ENCODE measurements at places on chromosomes 3 and 15.

DNA sequence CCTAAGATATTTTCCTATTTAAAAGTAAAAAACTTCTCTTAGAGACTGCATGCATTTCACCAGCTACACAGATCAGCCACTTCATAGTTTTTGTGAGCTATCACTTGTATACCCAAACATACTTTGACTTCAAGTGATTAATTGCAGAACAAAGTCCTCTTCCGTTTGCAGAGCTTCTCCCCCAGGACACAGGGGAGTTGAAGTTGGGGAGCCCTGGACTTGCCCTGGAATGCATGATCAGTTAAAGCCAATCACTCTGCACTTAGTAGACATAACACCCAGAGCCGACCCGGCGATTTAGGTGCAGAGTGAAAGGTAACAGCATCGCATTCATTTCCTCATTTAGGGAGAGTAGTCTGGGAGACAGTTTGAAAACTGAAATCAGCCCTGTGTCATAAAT lies 70.1 kb downstream of the GREM1 start:
- no peak for DNase-seq

DNA sequence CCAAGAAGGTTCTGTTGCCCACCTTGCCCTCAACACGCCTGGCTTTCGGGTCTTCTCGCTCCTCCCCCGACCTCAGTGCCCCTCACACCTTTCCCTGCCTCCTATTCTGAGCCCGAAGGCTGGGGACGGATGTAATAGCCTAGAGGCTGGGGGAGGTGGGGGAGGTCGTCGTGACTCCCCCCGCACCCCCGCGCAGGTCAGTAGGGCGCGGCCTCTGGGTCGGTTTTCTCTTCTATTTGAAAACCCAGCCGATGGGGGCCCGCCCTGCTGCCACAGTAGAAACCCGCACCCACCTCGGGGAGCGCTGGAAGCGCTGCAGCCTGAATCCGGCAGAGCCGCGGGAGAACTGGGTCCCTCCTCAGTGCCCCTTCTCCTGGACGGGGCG lies 1.0 kb upstream of the RBPMS2 start:
- DNase-seq = no peak

DNA sequence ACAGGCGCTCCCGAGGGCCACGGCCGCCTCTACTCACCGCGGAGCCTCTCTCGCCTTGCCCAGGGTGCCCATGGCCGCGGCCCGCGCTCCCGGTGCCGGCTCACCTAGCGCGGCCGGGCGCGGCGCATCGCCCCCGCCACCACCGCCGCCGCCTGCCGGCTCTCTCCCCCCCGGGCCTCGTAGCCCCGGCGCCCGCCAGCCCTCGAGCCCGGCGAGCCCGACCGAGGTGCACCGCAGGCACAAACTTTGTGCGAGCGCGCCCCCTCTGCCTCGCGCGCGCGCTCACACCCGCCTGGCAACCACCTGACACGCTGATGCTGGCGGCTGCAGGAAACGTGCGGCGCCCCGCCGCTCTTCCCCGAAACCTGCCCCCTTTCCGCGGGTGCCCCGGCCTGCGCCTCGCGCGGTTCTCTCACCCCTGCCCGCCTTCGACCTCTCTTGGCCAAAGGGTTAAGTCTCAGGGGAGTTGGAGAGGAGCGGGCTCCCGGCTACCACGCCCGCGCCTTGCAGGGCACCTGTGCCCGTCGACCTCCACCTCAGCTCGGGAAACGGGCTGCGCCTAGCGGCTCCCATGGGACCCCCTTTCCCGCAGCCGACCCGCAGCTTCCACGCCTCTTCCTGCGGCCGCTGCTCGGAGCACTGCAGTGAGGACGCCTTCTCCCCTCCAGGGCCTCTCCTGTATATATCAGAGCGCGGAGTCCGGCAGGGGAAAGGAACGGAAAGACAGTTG lies at the start of gene RASGRP1:
Gene RASGRP1, minus strand, starts transcription at position 258 of the 730 bp plus-strand sequence. Its CDS starts 186 bp downstream, at position 72.
- DNase-seq = no peak

DNA sequence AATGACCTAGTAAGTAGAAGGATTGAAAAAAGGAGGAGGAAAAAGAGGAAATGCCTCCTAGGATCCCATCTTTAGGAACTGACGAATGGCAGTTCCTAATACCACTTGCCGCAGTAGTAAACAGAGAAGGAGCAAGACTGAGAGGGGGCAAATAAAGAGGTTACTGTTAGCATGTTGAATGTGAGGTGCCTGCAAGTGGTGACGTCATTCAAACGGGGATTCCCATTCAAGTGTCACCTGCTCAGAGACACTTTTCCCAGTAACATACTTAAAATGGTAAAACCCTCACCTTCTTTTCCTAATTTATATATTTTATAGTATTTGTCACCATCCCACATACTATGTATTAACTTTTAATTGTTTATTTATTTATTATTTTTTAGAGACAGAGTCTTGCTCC lies 178.9 kb downstream of the IL5RA start:
- no peak for DNase-seq

- no peak for DNase-seq
Observed at GRCh38 chr3:114624047-114624445, 330.2 kb downstream of the TIGIT start.

- DNase-seq = no peak
Observed at GRCh38 chr3:4963669-4964570, 15.3 kb upstream of the BHLHE40 start.

GRCh38 chr3:112958811-112959560 lies 15.9 kb downstream of the CD200R1 start:
- no peak for DNase-seq

GRCh38 chr15:38781196-38781595 lies 216.6 kb upstream of the RASGRP1 start:
- no peak for DNase-seq

DNA sequence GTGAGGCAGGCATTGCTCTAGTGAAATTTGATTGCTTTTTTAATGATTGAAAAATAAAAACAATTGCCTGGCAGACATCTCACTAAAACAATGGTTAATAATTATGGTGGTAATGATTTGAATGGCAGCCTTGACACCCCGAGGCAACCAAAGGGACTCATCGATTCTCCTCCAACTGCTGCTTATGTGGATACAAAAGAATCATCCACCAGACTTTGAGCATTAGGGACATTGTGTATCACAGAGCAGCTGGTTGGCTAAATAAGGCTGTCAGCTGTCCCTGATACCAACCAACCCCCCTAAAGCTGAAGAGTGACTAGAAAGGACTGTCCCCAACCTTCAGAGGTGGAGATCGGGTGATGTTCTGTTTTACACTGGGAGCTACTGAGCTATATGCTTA lies 1.7 kb upstream of the CD47 start:
- DNase-seq = no peak

DNA sequence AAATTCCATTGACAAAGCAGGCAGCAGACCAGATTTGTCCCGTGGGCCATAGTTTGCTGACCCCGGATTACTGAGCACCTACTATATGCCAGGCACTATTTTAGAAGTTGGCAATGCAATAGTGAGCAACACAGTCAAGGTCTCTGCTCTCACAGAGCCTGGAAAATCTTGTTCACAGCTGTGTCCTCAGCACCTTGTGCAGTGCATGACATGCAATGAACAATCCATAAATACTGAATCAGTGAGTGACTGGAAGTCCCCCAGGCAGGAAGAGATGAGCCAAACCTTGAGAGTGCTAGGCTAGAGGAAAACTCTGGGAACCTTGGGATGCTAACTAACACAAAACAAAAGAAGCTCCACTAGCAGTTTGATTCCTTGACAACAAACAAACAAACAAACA lies 14.4 kb downstream of the TM4SF1 start:
- DNase-seq = no peak
